ENCODE measurements at places on chromosomes 3 and 15. TPM values are rescaled to one million over a fixed set of nuclear protein-coding genes. Genes with fewer than 3 reads are reported as not detected.

Gene MME
- 196 TPM for total RNA-seq

GRCh38 chr3:195394700-195395099 is 48.1 kb downstream of the ACAP2 start:
- DNase-seq: peak; percentile 93

Gene ANKUB1
- not detected for total RNA-seq

Gene POLQ
- total RNA-seq: 10.0 TPM
